ENCODE measurements at places on chromosomes 11 and 22.

GRCh38 chr11:86118253-86118652 is 49.4 kb upstream of the PICALM start:
- DNase-seq: no peak

DNA sequence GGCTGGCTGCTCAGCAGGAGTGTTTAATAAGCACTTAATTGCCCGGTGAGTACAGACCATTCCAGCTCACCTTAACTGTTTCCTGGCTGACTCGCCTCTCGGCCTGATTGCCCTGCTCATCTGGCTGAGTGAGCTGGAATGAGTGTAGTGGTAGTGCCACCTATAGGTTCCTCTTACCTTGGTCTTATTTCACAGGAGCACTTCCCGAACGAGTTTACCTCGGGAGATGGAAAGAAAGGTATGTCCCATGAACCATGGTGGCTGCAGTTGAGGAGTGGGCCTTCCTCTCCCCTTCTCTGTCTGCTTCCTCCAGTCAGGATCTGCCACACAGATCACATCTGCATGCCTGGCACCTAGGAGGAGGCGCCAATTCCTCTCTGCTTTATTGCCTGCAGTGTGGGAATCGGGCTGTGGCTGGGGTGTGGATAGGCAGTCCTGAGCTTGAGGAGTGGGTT is 26.7 kb downstream of the UPB1 start:
- peak; percentile 85 for DNase-seq

DNA sequence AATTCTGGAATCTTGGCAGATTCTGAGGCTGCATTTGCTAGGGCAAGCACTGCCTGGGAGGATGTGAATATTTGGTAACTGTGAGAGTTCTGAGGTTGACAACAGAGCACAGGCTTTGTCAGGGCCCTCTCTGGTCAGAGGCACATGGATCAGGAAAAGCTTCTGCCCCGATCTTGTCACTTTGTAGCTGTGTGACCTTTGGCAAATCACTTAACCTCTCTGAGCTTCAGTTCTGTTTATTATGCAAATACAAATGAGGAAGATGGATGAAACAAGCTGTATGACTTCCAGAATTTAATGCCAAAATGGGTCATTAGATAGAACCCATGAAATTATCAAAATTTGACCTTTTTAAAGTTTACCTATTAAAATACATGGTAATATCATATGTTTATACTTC is 94.9 kb downstream of the SEZ6L start:
- DNase-seq: no peak

DNA sequence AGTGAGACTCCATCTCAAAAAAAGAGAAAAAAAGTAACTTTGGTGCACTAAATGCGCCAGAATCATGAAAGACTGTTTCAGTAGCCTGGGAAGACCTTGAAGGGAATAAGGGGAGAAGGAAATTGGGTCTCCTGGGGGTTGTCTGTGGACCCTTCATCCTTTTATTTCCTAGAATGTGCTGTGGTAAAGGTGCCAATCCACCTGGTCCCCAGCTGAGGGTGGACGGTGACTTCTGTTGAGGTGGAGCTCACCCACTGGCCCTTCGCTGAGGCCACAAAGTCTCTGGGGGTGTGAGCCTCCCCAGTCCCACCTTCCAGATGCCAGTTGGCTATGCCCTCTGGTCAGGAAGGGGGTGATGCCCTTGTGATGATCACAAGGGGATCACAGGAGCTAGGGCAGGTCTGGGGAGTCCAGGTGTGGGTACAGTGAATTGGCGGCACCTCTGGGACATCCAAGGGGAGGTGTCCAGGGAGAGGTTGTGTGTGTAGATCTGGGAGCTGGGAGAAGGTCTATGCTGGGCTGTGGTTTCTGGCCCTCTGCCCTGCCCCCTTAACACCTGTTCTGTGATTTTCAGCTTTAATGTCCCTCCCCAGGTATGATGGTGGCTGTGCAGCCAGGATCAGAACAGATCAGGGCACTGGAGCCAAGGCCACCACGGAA is 34.2 kb upstream of the LMO1 start:
- DNase-seq: no peak

- no peak for DNase-seq
Observed at GRCh38 chr11:95345651-95346050, 114.6 kb upstream of the SESN3 start.

DNA sequence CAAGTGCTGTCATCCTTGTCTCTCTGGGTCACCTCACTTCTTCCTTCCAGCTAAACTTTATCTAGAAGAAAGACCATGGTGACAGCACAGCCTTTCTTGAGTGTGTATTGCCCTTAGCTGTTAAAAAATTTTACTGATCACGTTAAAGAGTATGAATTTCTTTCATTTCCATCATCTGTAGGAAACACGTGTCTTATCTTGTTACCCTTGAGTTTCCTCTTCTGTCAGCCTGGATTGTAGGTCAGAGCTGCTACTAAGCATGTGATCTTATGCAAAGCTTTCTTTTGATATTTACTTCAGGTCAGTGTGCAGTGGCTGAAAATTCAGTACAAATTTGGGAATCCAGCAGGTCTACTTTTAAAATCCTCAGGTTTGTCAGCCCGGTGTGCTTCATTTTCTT is 512.2 kb upstream of the ARHGAP42 start:
- no peak for DNase-seq

DNA sequence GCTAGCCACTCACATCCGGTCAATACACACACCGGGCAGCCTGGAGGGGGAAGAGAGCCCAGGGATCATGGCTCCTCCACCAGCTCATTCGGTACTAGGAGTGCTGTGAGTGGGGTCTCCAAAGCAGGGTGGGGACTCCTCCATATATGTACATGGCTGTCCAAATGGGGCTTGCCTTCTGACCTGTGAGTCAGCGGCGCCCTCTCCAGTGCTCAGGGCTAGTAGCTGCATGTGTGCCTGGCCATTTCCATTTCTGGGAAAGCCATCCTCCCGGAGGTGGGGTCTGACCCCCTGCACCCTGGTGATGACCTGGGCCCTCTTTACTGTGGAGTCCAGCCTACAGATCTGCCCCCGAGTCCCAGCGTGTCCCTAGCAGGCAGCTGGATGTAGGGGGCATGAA is 181.9 kb downstream of the CEP164 start:
- no peak for DNase-seq

DNA sequence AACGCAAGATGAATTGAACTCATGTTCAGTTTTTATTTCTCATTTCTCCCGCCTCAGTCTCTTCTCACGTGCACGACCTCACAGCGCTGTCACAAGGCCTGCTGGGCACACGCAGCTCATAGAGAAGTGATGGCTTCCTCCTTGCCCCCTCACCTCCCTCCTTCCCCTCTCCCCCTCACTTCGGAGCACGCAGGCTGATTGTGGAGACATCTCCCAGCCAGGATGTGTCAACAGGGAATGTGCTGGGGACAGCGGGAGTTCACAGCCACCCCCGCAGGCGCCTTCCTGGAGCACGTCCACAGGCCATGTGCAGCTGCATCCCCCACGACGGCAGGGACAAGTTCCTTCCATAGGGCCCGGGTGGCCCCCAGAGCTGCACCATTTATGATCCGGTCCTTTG is 29.1 kb upstream of the KRTAP5-6 start:
- peak; percentile 53 for DNase-seq

DNA sequence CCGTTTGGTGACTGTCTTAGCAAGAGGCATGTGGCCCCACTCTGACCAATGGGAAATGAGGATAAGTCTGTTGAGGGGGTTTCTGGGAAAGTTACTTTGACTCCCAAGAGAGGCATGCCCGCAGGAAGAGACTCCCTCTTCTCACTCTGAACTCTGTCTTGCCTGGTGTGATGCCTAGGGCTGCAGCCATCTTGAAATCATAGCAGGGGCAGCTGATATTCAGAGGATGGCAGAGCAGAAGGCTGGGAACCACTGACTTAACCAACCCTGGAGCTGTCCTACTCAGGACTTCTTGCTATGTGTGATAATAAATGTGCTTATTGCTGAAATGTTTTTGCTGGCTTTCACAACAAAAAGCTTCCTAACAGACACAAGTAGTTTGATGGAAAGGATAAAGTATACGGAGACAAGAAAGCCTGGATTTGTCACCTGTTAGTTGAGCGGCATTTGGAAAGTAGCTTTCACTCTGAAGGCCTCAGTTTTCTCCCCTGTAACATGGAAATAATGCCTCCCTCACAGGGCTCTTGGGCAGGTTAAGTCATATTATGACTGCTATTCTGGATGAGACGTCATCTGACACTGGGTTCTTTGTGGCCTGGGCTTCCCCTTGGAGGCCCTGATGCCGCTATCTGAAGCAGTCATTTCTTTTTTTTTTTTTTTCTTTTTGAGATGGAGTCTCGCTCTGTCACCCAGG is 128.5 kb downstream of the CEP164 start:
- no peak for DNase-seq

DNA sequence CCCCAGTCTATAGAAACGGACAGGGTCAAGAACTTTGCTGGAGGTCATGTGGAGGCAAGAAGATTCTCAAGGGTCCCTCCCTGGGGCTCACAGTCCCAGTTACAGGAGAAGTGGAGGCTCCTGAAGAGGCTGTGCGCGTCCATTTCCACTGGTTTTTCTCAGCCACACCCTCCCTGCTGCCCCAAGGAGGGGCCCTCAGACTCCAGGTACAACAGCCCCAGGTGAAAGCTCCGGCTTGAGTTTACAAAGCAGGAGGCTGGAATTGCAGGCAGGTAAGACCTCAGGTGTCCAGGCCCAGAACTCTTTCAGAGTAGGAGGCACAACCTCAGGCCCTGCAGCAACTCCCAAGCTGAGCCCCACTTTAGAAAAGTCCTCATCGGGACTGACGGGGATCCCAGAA is 3.1 kb downstream of the SHANK2 start:
- DNase-seq: no peak

Data from H7 (cell line).